ENCODE measurements at places on chromosomes 6 and 20. TPM values are rescaled to one million over a fixed set of nuclear protein-coding genes. Genes with fewer than 3 reads are reported as not detected.

DNA sequence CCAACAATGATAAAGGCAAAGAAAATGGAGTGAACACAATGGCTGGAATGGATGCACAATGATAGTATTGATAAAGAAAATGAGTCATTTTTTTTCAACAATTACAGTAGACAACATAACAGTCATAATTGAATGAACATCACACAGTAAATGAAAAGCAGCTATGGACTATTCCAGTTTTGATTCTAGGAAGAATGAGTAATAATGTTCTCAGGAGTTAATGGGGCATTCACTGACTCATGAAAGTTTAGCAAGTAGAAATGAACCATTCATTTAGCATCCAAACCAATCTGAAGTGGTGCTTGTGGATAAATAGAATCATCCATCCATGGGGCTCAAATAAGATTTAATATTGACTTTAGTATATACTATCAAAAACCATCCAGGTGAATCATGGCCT lies 1029.5 kb upstream of the GJE1 start:
- no peak for ATAC-seq

PDE10A gene
- 3.4 TPM for total RNA-seq

TRDN gene
- total RNA-seq = not detected

MYCT1 gene
- total RNA-seq = 15.2 TPM

TGM3 gene
- total RNA-seq = 46.7 TPM
